GM23248 (cell line): ENCODE measurements at places on chromosomes 3 and 15. TPM values are rescaled to one million over a fixed set of nuclear protein-coding genes. Genes with fewer than 3 reads are reported as not detected.

FAM3D gene
- total RNA-seq = not detected in 2 replicates

CCR8 gene
- not detected in 2 replicates for total RNA-seq

DUOX2 gene
- total RNA-seq = not detected in 2 replicates

SLC28A1 gene
- not detected in 2 replicates for total RNA-seq

SKOR1 gene
- 0.11 TPM in 1 of 2 replicates, not detected in the other for total RNA-seq

- peak; percentile 71 for DNase-seq
These were observed 970 bp downstream of the BBX start for GRCh38 chr3:107523539-107524325.

DNA sequence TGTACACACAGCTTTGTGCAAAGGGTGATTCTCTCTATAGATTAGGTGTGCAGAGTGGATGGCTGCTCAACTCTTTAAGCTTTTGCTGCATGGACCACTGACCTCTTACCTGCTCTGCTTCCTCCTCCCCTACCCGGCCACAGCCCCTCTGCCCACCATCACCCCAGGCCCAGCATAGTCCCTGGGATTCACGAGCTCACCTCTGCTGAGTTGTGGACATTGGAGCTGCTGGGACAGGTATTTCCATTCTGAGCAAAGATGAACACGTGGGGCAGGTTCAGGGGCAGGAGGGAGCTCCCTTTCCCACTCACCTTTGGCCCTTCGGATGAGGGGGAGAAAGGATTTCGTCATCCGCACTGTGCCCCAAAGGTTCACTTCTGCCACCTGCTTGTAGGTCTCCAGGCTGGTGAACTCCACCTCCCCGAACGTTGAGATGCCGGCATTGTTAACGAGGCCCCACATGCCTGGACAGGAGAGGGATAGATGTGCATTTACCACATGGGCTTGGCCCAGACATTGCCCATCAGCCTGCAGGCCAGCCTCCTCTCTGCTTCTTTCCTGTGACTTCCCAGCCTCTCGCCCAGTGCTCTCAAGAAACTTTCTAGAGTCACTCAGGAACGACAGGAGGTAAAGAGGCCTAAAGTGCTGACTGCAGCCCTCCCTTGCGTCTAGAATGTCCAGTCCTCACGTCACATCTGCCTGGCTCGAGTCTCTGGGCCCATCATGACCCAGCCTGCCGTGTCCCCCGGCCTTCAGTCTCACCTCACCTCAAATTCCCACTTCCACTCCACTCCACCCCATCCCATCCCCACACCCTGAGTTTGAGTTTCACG is 41.6 kb downstream of the BDH1 start:
- no peak for DNase-seq

- DNase-seq = no peak
These were observed 165.0 kb upstream of the TLE3 start for GRCh38 chr15:70262591-70263274.

GRCh38 chr15:79820820-79821219 is 76.0 kb downstream of the MTHFS start:
- no peak for DNase-seq

DNA sequence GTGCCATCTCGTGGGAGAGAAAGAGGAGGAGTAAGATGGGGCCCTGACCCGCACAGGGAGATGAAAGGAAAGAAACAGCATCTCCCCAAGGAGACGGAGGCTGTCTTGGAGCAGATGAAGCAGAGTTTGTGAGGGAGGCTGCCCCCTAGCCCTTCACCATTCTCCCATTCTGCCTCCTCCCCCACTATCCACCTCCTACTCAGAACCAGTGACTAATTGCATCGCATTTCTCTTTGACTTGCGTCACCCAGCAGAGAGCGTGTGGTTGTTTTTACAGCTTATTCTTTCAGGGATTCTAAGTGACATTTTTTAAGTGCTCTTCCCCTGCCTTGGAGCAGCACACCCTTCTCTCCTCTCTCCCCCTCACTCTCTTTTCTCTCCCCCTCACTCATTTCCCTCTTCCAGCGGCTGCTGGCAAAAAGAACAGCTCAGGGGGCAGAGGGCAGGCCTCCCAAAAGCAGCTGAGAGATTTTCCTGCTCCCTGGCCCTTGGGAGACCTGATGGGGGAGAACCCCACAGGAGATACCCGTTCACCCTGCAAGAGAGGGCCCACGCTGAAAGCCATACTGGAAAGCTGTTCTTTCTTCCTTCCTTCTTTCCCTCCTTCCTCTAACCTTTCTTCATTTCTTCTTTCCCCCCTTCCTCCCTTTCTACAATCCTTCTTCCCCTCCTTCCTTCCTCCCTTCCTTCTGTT is 91.8 kb downstream of the MRPL46 start:
- DNase-seq = peak; percentile 90

- no peak for DNase-seq
These were observed 74.8 kb downstream of the GABRG3 start for GRCh38 chr15:27045796-27046195.

- peak; percentile 8 for DNase-seq
These were observed 207.6 kb upstream of the MDFIC2 start for GRCh38 chr3:70519913-70520659.

DNA sequence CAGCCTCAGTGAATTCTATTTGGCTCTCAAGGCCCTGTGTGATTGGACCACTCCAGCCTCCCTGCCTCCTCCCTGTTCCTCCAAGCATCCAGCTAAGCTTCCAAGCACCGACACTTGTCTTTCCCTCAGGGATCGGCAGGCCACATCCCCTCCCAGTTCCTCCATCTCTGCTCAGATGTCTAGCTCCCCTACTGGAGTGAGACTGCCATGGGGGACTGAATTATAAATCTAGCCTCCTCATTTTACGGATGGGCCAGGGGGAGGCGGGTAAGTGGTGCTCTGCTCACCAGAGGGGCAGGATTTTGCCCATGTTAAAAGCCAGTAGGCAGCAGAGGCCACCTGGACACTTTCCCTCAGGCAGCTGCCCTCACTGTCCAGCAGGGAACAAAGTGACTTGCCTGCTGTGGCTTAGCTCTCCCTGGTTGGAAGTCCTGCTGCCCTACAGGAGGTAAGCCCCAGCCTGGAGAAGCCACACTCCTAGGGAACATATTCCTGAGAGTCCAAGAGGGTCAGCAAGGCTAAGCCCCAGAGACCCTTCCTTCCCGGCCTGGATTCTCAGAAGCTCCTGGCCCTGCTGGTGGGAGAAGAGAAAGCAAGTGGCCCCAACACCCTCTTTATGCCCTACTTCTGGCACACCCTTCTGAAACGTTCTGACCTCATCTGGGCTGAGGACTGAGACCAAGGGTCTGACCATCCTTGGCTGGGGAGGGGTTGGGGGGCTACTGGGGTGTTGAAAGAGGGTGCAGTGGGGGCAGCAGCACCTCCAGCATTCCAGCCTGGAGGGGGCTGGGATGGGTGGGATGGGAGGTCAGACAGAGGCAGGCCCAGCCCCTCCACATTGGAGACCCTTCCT is 9.1 kb upstream of the HHATL start:
- peak; percentile 16 for DNase-seq

GRCh38 chr3:196792771-196793170 is 53.1 kb downstream of the PAK2 start:
- DNase-seq = peak; percentile 35

DNA sequence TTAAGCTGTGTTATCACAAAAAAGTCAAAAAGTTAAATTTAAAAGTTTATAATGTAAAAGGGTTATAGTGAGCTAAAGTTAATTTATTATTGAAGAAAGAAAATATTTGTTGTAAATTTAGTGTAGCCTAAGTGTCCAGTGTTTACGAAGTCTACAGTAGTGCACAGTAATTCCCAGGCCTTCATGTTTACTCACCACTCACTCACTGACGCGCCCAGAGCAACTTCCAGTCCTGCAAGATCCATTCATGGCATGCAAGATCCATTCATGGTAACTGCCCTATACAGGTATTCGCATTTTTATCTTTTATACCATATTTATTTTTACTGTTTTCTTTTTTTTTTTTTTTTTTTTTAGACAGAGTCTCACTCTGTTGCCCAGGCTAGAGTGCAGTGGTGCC is 69.5 kb downstream of the TPRA1 start:
- no peak for DNase-seq

- no peak for DNase-seq
These were observed 17.1 kb downstream of the VIPR1 start for GRCh38 chr3:42519568-42519962.

DNA sequence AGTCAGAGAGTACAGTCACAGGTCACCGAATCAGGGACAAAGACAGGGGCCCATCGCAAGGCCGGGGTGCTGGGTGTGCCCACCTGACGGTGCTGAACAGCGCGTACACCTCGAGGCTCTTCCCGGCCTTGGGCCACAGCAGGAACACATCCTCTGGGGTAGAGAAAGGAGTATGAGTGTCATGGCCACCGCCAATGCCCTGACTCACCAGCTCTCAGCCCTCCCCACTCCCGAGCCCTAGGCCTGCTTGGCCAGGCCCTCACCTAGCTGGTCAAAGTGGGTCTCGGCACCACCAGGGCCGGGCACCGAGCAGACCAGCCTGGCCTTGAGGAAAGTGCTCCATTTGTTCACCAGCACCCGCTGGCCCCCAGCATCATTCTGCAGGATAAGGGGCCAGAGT is 4.2 kb downstream of the SEMA3G start:
- peak; percentile 28 for DNase-seq

DNA sequence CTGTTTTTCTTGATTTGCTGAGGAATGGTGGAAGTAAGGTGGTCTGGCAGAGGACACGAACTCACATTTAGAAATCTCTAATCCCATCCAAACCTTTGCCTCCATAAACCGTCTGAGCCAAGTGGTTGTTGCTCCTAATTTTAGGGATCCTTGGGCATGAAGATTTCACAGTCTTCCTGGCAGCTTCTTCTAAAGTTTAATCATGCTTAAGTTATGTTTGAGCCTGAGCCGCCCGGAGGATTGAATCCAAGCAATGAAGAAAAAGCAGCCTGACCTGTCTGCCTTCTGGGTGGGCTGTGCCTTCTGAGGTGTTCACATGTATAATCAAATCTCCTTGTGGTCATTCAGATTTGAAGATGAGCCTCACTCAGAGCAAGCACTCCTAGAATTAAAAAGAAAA is 249.0 kb downstream of the CD47 start:
- peak; percentile 42 for DNase-seq

DNA sequence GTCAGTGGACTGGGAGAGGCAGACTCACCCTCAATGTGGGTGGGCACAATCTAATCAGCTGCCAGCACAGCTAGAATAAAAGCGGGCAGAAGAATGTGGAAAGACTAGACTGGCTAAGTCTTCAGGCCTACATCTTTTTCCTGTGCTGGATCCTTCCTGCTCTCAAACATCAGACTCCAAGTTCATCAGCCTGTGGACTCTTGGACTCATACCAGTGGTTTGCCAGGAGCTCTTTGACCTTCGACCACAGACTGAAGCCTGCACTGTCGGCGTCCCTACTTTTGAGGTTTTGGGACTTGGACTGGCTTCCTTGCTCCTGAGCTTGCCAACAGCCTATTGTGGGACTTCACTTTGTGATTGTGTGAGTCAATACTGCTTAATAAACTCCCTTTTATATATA is 68.0 kb downstream of the CNTN3 start:
- peak; percentile 50 for DNase-seq

GRCh38 chr3:178320456-178321351 is 215.5 kb upstream of the KCNMB2 start:
- peak; percentile 49 for DNase-seq

DNA sequence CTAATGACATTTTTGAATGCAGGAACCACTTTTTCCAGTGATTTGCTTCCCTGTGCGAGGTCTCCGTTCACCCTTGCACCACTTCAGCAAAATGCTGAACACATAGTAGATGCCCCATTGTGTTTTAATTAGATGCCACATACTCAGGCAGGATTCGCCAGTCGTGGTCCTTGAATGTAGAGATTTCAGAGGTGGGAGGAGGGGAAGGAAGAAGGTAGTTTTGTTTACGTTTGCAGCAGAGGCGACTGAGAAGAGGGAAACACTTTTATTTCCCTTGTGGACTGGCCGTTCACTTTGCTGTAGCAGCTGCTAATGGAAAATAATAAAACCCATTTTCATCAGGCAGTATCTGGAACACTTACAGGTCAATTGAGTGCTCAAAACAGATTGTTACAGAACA is 262.8 kb upstream of the TBL1XR1 start:
- DNase-seq = no peak

DNA sequence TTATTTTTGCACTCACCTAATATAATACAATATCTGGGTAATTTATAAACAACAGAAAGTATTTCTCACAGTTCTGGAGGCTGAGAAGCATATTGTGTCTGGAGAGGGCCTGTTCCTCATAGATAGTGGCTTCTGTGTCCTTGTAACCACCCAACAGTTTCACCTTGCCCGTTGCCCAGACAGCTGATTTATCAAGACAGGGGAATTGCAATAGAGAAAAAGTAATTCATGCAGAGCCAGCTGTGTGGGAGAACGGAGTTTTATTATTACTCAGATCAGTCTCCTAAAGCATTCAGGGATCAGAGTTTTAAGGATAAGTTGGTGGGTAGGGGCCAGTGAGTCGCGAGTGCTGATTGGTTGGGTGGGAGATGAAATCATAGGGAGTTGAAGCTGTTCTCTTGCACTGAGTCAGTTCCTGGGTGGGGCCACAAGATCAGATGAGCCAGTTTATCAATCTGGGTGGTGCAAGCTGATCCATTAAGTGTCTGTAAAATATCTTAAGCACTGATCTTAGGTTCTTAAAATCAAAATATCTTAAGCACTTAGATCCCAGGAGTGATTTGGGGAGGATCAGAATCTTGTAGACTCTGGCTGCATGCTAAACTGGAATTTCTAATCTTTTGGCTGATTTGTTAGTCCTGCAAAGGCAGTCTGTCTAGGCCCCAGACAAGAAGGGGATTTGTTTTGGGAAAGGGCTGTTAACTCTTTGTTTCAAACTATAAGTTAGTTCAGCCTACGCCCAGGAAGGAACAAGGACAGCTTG is 33.9 kb upstream of the C15orf39 start:
- DNase-seq = peak; percentile 72

GRCh38 chr15:60763688-60764087 is 284.7 kb upstream of the ICE2 start:
- no peak for DNase-seq

DNA sequence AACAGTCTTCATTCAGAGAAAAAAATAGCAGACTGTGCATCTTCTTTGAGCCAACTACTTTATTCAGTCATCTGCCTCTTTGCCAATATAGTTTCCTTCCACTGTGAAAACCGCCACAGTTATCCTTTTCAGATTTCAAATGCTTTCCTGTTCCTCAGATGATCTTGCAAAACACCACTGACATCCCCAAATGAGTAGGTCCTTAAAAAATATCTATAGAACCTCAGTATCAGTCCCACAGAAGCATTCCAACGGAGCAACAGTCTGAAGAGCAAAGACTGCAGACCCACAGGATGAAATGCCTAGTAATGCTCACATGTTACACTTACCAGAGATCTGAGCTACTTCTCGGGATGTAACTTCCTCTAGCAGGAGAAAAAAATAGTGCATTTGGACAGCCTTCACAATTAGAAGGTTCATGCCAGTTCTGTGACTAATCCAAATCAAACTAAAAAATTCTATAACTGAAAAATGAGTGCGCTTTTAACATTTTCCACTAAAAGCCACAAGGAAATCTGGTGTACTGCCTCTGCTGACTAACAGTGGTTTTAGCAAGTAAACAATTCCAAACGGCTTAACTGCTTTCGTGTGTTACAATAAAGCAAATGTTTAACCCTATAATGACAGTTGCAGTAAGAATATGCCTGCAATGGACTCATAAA is at the start of gene ANKRD28:
ANKRD28 (minus strand) TSS at position 338 of the 662 bp plus-strand sequence. CDS start 1,458 bp downstream, outside the sequence.
- peak; percentile 96 for DNase-seq
